ENCODE measurements at places on chromosomes 6 and 20.

GRCh38 chr20:823574-823902 is 10.0 kb upstream of the FAM110A start:
- DNase-seq, result no peak

DNA sequence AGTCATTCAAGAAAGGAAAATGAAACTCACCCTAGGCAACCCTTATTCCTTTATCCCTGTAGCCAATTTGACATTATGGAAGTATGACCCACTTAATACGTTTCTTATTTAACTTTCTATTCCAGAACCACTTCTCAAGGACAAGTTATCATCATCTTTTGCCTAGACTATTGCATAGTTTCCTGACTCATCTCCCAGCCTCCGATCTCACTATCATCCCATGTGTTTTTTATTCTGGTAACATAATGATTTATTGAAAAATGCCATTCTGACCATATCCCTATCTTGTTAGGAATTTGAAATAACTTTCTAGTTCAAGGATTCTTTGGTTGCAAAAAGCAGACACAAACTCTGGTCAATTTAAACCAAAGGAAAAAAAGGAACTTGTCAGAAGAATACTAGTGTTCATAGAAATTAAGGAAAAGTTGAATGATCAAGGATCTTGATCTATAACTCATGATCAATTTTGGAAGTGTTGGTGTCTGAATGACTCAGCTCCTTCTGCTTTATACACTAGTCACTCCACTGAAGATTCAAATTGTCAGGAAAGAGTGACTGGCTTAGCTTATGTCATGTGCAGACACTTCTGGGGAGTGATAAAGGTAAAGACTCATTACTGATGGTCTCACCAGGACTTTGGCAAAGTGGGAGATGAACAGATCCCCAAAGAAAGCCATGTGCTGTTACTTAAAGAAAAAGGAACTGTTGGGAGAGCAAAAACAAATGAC is 8.5 kb upstream of the TINAG start:
- no peak for DNase-seq

DNA sequence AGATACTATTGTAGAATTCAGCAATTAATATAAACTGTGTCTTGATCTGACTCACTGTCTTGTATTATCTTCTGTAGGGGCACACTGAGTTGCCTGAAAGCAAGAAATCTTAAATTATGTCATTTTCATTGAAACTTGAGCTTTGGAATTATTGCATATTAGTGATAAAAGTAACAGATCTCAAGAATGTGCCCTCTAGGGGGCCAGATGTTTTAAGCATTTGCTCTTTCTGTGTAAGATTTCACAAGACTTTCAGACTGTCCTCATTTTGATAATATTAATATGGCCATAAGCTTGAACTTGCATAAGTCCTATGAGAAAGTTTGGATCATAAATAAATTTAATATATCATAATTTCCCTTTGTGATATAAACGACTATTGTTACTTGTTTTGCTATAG is 55.5 kb upstream of the MYO6 start:
- no peak for DNase-seq

DNA sequence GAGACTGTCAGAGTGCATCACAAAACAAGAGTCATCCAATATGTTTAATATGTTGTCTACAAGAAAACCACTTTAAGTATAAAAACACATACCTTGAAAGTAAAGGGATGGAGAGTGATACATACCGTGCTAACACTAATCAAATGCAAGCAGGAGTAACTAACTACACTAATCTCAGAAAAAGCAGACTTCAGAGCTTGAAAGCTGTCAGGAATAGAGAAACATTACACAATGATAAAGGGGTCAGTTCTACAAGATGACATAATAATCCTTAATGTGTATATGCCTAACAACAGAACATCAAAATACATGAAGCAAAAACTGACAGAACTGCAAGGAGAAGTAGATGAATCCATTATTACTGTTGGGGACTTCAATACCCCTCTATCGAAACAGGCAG is 59.7 kb upstream of the SMIM29 start:
- DNase-seq, result no peak

- DNase-seq, result no peak
These were observed 27.0 kb upstream of the SSTR4 start for GRCh38 chr20:23007886-23008655.

- DNase-seq, result no peak
These were observed 61.5 kb upstream of the RIPOR2 start for GRCh38 chr6:24997231-24997630.

DNA sequence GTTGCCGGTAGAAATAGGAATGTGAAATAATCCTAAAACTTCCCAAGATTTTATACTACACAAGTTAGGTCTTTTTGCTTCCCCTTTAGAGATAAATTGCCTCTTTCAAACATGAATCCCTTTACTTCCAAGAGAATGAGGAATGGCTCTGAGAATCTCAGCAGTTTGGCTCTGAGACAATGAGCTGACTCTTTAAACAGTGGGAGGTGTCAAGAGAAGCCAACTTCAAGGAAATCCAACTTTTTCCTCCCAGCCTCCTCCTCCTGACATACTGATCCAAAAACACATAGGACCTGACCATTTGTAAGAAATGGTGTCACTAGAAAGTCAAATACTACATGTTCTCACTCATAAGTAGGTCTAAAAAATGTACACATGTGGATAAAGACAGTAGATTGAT is 154.2 kb downstream of the ALDH8A1 start:
- no peak for DNase-seq

DNA sequence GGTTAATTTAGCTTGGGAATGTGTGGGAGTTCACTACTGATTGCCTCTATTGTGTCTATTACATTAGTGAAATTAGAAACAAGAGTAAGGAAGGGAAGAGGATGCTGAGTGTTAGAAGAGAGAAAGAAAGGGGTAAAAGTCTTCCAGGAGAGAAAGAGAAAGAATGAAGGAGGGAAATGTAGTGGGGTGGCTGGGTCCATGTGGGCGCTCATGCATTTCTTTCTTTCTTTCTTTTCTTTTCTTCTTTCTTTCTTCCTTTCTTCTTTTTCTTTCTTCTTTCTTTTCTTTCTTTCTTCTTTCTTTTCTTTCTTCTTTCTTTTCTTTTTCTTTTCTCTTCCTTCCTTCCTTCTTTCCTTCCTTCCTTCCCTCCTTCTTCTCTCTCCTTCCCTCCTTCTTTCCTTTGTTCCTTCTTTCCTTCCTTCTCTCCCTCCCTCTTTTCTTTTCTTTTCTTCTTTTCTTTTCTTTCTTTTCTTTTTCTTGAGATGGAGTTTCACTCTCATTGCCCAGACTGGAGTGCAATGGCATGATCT is 16.2 kb upstream of the SALL4 start:
- no peak for DNase-seq

GRCh38 chr6:56570413-56571359 is 72.0 kb downstream of the DST start:
- peak; percentile 58 for DNase-seq

DNA sequence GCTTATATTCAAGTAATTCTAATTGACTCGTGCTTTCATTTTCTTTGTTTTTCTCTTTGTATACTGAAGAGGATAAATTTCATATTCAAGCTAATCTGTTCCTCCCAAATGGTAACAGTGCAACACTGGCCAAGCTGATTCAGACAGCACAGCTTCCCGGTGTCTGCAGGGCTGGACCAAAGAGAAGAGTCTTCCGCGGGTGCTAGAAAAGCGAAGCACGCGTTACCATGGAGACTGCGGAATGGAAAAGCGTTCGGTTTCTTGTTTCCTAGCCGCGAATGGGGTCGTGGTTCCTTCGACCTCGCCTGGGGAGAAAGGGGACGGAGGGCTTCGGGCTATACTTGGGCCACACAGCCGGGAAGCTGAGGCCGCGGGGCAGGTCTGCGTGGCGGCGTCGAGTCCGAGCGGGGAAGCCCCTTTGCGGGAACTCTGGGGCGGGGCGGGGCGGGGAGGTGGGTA is 6.2 kb upstream of the ZNF311 start:
- peak; percentile 55 for DNase-seq

DNA sequence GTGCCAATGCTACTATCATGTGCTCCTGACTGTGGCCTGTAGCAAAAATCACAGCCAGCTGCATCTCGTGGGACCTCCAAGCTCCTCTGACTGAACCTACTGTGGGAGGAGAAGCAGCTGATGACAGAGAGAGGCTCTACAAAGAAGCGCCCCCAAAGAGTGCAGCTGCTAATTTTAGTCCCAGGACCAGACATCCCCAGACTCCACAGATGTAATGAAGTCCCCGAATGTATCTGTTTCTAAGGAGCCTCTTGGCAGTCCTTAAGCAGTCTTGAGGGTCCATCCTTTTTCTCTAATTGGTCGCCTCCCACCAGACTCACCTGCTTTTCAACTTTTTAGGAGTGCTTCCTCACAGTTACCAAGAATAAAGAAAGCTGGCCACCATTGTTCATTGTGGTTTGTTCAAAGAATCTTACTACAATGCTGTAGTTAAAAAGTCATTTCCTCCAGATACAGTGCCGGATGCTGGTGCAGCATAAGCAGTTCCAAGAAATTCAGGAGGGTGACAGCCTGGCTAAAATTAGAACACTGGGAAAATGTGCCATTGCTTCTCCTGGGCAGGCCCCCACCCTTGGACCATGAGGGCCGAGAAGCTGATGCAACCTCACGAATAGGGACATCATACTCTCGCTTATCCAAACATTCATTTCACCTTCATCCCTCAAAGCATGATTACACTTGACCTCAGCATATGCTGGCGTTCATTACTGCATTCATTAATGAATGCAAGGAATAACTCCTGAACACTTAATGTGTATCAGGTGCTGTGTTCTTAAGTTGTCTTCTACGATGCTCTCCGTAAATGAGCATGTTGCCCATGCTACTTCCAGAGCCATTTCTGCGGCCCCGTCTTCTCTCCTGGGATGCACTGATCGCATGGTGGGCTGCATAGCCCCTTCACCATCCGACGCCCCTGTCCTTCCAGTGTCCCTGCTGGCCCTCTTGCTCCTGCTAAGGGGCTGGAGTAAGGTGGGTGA is 66.4 kb downstream of the LY86 start:
- no peak for DNase-seq

- no peak for DNase-seq
These were observed 657.5 kb downstream of the RFPL4B start for GRCh38 chr6:113004470-113005270.

- no peak for DNase-seq
These were observed 10.7 kb downstream of the ENPP5 start for GRCh38 chr6:46160102-46160501.

DNA sequence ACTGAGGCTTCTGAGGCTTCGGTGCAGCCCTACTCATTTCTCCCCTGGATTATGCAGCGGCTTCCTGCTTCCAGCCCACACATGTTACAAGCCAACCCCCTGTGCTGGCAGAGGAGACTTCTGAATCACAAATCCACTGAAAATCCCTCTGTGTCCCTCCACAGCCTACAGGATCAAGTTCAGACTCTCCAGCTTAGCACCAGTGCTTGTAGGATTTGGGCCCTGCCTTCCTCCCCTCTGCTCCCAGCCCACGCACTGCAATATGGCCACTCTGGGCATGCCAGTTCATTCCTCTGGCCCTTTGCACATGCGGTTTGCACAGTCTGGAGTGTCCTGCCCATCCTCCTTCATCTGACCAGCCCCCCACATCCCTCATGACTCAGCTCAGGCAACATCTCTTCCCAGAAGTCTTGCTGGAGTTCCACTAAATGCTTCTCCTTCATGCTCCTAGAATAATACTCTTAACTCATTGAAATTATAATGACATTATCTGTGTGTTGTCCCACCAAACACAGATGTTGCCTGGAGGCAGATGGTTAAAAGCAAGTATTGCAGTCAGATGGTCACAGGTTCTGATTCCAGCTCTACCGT is 15.9 kb upstream of the MDGA1 start:
- DNase-seq, result no peak

GRCh38 chr6:11853678-11854407 is 75.2 kb upstream of the ADTRP start:
- no peak for DNase-seq

DNA sequence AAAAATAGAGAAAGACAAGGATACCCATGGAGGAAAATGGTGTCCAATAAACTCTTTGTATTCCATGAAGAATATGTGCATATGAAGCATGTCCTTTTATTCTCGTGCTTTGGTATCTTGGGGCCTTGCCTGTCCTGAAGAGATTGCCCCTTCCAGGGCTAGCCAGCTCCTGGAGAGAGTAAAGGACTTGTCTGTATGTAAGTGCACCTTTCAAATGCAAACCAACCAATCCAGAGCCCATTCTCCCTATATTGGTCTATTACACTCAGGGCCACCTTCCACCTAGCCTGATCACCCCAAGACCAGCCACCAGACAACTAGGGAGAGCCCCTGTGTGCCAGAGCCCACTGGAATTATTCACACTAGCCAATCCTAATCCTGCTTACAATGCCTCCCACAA is 221.6 kb downstream of the CD83 start:
- DNase-seq, result no peak

GRCh38 chr20:49792611-49793010 is 20.0 kb upstream of the SLC9A8 start:
- no peak for DNase-seq

Data from NCI-H1105 (cell line).